NCI-H187 treated with DMSO at 0.1 percent for 48 hours (cell line): ENCODE measurements at places on chromosomes 3 and 15.

GRCh38 chr3:171156401-171157010, 130.0 kb upstream of the SLC2A2 start:
- no peak for DNase-seq

- DNase-seq, result no peak
These were observed 199.4 kb upstream of the PPP2R3A start for GRCh38 chr3:135766115-135766514.

- no peak for DNase-seq
These were observed 36.9 kb upstream of the FRMD4B start for GRCh38 chr3:69422751-69423150.

DNA sequence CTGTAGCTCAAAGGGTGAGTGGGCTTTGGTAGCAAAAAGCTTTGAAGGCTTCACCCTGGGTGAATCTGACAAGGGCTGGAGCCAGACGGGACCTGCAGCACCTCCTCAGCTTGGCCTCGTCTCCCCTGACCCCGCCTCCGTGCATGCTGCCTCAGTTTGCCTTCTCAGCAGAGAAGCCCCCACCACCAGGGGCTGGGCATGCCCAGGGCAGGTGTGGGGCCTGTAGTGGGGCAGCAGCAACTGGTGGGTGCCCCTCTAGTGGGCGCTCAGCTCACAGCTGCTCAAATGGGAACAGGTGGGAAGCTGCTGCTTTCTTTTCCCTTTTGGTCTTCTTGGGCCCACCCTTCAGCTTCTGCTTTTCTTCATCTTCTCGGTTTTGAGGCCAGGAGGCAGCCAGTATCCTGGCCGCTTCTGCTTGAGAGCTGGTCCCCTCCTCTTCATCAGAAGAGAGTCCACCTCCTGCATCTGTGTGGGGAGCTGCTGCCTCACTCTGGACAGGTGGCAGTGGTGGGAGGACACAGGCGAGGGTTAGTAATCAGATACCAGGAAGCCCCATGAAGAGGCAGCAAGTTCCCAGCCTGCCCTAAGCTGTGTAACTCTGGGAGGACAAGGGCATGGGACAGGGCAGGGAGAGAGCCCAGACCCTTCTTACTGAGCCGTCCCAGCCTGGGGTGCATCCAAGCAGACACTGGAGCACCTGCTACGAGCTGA, 21.0 kb downstream of the TMEM43 start:
- no peak for DNase-seq

- no peak for DNase-seq
These were observed 177.5 kb downstream of the STT3B start for GRCh38 chr3:31710123-31710803.

GRCh38 chr15:59327942-59328341, 44.7 kb downstream of the MYO1E start:
- DNase-seq, result no peak

DNA sequence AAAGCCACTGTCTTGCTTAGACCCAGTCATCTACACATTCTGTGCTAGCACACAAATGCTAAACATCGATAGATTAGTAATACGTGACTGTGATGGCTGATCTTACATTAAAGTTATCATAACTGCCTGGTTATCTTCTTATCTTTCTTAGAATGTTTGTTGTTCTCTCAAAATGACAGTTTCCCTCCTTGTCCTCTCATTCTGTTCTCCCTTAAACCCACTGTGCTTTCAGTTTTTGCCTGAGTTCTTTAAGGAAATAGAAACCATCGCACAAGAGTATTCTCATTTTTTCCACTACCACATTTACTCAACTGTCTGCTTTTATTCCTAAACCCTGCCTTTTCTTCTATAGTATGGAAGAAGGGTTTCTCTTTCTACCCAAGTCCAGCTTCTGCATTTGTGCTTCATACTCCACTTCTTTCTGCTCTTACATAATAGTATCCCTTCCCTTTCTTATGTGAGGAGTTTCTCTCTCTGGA, 17.1 kb downstream of the STX19 start:
- DNase-seq, result no peak

- DNase-seq, result no peak
These were observed 768 bp downstream of the AAGAB start for GRCh38 chr15:67253549-67254237.

GRCh38 chr15:101556273-101556672, 66.8 kb upstream of the PCSK6 start:
- no peak for DNase-seq

GRCh38 chr3:10729439-10729838, 86.6 kb upstream of the SLC6A11 start:
- no peak for DNase-seq

GRCh38 chr3:102896851-102897621, 462.2 kb downstream of the ZPLD1 start:
- DNase-seq, result no peak

DNA sequence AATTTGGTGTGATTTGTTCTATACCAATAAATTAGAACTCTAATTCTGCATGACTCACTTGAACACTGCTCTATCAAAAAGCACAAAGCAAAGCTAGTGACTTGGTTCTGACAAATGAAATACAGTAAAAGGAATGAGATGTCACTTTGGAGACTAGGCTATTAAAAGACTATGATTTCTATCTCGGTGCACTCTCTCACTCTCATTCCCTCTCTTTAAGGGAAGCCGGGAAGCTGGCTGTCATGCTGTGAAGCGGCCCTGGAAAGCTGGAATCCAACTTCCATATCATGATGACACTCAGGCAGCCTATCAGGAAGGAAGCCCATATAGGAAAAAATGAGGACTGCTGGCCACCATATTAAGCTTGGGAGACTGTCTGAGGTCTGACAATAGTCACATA, 590.1 kb upstream of the CBLB start:
- no peak for DNase-seq

DNA sequence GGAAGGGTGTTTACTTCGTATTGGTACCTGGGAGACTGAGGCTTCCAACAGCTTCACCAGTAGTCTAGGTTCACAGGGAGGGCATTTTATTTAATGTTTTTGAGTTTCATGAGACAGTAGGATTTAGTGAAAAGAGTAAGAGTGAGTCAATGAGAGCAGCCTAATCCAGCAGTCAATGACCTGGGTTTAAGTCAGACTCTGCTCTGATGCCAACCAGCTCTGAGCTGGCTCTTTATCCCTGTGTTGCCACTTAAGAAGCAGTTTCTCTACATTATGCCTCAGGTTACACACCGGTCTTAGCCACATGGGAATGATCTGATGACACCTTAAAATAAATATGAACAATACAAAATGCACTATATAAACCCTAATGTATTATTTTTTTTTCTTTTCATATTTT, 59.4 kb upstream of the KCNMB2 start:
- DNase-seq, result no peak

DNA sequence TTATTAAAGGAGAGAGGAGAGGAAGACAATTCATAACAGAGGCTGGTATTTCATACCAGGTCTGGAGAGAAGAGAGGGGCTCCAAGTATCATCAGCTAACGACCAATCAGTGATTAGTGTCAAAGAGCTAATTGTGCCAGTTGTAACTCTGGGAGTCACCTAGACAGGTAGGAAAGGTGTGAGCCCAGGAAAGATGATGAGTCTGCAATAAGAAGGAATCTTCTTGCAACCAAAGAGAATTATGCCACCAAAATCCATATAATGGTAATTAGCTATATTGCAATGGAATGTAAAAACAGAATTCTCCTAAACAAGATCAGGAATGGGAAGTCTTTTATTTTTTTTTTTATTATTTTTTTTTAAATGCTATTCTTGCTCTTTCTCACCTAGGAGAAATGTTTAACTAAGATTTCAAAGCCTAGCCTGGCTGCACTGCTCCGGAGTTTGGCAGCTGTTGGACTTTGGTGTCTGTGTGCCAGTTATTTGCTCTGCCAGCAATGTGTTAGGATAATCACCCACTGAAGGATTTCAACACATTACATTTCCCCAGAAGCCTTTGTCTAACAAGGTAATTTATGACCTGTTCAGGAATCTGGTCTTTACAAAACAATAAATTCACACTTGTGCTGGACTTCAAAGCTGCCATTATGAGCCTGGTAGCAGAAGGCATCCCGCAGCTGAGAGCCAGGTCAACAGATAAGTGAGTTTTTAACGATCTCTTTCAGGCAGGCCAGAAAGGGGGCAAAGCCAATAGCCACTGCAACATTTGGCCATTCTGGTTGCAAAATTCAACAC, 89.4 kb downstream of the FOXB1 start:
- DNase-seq, result no peak

DNA sequence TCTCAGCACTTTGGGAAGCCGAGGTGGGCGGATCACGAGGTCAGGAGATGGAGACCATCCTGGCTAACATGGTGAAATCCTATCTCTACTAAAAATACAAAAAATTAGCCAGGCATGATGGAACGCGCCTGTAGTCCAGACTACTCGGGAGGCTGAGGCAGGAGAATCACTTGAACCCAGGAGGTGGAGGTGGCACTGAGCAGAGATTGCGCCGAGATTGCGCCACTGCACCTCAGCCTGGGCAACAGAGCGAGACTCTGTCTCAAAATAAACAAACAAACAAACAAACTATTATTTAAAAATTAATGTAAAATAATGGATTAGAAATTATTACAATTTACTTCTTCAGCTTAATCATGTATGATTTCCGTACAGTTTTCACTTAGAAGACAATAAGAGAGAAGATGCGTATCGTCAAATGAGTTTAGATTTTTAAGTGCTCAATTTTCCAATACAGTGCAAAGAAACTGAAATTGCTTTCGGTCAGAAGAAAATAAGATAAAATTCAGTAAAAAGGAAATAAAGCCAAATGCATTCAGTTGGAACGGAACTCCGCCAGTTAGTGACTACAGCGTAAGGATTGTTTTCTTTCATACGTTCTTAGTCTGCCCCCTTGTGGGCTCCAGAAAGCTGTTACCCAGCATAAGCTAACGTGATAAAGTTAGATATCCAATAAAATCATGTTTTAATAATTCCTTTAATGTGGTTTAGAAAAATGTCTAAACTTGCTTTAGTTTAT, 24.8 kb downstream of the AADAC start:
- DNase-seq, result no peak

DNA sequence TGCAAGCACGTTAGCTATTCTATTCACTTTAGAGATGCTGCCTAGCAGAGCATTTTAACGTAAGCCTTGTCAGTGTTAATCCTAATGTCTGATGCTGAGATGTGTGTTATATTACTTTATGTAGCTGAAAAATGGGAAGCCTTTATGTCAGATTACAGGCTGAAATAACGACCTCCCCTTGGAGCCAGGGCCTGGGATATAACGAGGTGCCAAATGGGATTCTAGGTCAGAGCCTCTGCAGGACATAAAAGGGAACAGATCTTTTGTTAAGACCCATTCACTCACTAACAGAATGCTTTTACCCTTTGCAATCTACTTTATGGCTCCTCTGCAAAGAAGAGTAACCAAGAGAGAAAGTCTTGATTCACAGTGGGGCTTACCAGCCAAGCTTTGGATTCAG, 815.5 kb upstream of the CFAP20DC start:
- DNase-seq, result no peak

- DNase-seq, result no peak
These were observed 87.9 kb downstream of the ULK4 start for GRCh38 chr3:41874022-41874421.

GRCh38 chr3:10511809-10512494, 6.6 kb upstream of the ATP2B2 start:
- no peak for DNase-seq

- no peak for DNase-seq
These were observed 15.1 kb downstream of the TTC14 start for GRCh38 chr3:180617049-180617448.

- no peak for DNase-seq
These were observed 16.8 kb downstream of the EMC4 start for GRCh38 chr15:34241376-34242330.

DNA sequence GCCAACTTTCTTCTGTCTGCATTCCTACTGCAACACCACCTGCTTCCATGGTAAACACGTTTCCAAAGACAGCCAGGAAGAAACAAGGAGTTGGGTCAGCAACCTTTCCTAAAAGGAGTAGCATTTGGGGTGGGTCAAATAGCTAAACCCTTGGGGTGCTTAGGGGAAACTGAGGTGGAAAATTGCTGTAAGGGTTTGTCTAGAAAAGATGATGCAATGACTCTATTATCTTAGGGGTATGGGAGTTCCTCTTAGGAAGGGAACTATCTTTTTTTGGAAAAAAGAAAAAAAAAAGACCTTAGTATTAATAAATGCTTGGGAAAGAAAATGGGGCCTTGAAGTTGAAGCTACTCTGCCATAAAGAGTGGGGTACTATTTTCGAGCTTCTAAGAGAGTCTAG, 86.1 kb upstream of the POMGNT2 start:
- no peak for DNase-seq

- DNase-seq, result no peak
These were observed 6.7 kb downstream of the PCYT1A start for GRCh38 chr3:196280689-196281440.

GRCh38 chr15:32042269-32042972, 12.1 kb downstream of the CHRNA7 start:
- no peak for DNase-seq

GRCh38 chr3:48856469-48856868, 8.8 kb upstream of the PRKAR2A start:
- no peak for DNase-seq

DNA sequence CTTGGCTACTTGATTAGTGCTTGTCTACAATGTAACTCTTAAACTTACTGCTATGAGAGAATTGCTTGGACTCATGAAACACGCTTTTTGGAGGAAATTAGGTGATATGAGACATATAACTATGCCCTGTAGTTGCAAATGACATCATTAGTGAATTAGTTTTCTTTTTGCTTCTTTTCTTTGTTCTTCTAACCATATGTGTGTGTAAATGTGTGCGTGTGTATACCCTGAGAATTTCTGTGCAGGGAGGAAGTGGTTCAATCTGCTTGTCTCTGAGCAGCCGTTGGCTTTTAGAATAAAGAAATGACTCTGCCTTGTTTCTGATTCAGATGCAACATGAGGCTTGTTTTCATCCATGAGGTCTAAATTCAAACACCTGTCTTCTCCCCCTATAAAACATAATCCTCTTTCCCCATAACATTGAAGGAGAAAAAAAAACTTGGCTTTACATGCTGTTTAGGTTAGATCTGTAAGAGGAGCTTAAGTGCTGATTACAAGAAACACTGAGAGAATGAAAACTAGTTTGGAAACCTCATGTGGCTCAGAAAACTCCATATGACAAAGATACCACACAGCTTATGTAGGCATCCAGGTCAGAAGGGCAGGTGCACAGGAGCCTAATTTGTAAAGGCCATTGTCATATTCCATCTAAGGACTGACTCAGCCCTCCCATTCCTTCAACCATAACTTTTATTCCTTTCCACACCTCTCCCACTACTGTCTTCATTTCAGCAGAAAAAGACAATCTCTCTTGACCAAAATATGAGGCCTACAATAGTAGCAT, 30.5 kb upstream of the BLM start:
- no peak for DNase-seq

- no peak for DNase-seq
These were observed 99.8 kb upstream of the ROPN1 start for GRCh38 chr3:124091716-124092115.

- DNase-seq, result no peak
These were observed 4.5 kb downstream of the SOX14 start for GRCh38 chr3:137768361-137769321.

DNA sequence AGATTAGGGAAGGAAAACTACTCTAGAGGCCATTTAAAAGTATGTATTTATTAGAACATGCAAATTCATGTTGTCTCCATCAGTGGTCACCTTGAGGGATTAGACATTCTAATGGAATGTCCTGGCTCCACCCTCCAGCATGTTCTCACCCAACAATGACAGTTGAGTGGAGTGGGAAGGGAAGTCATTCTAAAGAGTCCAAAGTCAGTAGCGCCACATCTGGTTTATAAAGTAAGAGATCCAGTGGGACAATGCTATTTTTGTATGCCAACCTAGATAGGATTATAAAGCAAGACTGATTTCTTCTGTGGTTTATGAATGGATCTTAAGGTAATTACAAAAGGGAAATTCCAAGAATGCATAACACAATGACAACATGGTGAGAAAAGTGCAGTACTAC, 33.3 kb downstream of the SLC24A1 start:
- no peak for DNase-seq
